ENCODE measurements at places on chromosomes 3 and 15. TPM values are rescaled to one million over a fixed set of nuclear protein-coding genes. Genes with fewer than 3 reads are reported as not detected.

DNA sequence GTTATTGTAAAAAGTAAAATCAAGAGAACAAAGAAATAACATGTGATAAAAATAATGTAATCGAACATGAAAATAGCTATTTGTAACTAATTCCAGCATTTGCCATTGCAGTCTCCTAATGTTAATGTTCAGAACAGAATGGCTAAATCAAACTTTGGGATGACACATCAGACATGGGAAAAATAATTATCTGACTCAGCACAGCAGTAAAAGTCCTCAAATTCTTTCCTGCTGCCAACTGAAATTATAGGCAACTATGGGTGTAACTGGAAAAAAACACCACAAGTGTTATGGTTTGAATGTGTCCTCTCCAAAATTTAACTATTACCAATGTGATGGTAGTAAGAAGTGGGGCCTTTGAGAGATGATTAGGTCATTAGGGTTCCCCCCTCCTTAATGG, 446.7 kb downstream of the C3orf38 start:
- DNase-seq, result no peak

The CDHR4 gene
- not detected for total RNA-seq

The CHRNA7 gene
- total RNA-seq, result not detected

The IL17RB gene
- under 0.01 TPM for total RNA-seq

DNA sequence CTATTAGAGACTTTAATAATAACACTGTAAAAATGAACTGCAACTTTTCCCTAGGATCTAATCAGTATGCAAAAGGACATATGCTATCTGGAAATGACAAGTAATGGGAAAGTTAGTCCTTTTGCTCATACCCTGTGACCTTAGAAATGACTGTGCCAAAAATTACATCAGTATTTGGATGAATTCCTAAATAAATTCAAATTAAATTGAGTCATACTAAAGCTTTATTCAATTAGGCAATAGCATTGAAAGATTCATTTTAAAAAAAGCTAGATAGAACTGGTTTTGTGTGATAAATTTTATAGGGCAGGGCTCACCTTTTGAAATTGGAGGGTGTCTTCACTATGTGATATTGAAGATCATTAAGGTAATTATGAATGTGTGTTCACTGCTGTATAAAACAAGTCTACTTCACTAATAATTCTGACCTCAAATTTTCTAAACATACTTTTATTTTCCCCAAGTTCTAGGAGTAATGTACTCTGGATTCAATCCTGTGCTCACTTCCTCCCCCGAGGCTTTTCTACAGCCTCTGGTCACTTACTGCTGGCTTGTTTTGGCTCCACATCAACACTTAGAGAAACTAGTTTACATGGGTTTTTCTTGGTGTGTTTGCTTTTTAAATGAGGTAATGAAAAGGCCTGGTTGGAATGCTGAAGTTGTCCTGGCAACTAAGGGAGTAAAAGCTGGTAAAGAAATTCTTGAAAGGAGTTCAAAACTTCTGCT, 44.4 kb upstream of the SPTSSB start:
- peak; percentile 85 for DNase-seq

DNA sequence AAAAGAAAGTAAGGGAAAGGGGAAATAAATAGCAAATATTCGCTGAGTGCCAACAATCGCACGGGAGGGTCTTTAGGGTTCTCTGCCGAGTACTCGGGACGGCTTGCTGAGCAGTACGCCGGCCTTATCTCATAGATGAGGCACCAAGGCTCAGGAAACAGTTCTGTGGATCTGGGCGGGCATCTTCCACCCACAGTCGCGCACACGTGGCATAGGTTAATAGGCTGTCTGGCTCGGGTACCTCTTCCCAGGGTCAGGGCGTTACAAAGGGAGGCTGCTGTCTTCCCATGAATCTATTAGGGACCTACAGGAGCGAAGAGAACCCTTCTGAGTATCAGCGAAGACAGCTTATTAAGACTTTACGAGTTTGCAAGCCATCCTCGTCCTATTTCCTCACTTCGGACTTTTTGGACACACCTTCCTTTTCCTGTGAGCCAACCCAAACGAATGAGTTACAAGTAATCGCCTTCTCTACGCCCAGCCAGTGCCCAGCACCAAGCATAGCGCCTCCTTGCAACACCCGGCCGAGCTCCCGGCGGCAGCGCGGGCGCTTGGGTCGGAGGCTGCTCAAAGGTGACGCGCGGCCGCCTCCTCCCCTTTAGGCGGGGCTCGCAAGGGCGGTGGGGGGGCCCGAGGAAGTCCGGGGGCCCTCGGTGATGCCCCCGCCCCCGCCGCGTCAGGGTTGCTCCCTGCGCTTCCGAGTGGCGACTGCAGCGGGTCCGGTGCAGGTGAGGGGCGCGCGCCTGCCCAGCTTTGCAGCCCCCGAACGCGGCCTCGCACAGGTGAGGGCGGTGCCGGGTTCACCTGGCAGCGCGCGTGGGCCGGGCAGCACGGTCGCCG, at the start of gene MCTP2:
Gene MCTP2, plus strand, starts transcription at position 679 of the 840 bp plus-strand sequence. CDS start 66,705 bp downstream, outside the sequence.
- DNase-seq, result peak; percentile 70

GRCh38 chr15:47728426-47728825, 11.1 kb downstream of the SEMA6D start:
- no peak for DNase-seq

DNA sequence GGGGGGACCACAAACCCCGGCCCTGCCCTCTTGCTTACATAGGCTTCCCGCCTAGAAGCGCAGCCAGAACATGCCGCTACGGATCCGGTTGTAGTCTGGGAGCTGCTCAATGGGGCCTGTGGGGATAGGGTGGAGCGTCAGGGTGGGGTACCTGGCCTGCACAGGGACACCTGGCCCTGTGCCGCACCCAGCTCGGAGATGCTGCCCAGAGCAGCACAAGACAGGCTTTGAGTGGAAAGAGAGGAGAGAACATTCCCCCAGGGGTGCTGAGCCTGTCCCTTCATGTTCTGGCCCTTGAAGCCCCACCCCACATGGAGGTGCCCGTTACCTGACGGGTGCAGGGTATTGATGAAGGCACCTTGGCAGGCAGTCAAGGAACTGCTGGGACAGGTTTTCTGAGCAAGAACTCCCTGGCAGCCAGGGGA, 4.0 kb upstream of the COL7A1 start:
- no peak for DNase-seq

DNA sequence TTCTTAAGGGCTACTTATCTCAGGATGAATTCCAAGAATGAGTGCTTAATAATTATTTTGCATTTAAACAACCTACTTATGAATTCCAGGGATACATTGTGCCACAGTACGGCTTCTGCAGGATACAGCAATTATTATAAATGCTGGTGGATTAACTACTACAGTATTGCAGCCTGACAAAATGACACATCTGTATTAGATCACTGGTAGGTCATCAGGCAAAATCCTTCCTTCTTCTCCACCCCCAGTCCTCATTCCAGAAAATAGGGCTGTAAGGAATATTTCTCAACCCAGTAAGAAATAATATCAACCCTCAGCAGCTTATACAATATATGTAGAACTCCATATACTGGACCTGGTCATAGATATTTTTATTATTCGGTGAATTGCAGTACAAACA, 79.3 kb upstream of the RORA start:
- DNase-seq, result no peak

The FANCD2OS gene
- total RNA-seq, result not detected

DNA sequence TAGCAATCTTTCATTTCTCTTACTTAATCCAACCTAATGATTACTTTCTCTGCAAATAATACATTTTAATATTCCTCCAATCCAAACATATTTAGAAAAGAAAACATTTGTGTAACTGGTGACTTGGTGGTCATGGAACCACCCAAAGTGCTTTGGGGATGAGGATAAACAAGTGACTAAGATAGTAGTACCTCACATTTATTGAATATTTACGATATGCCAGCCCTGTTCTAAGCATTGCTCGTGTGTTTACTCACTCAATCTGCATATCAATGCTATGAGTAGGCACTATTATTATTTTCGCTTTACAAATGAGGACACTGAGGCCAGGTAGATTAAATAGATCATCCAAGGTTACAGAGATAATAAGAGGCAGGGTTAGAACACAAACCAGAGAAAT, 189.5 kb downstream of the SHOX2 start:
- no peak for DNase-seq

- no peak for DNase-seq
Measured at GRCh38 chr3:34386309-34386708, 587.9 kb downstream of the PDCD6IP start.

DNA sequence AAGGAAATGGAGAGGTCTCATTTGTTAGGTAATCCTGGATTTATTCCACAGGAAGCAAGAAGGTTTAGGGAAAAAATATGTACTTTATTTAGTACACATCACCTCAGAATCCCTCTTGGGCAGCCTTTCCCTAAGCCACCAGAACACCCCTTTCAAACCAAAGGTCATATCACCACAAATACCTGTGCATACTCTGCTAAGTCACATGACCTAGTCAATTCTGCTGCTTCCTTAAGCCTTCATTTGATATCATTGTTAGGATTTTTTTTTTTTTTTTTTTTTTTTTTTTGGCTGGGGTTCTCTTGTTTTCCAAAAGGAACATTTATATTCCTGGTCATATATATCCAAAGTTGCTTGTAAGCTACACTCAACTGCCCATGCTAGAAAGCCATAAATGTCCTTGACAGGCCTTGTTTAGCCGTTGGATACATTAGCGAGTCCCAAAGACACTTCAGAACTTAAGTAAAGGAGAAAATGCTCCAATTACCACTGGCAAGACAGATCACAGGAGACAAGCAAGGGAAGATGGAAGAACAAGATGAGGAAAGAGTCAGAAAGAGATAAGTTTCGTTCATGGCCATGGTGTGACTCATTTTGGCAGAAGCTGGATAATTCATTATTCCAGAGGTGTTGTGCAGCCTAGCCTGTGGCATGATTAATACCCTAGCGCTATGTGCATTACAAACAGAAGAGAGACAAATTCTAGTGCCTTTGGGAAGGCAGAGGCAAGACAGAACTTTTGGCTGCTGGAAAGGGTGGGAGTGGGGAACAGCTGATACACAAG, 155.6 kb upstream of the SLC2A2 start:
- peak; percentile 57 for DNase-seq

- no peak for DNase-seq
Measured at GRCh38 chr15:42042602-42043400, 22.0 kb upstream of the PLA2G4E start.

DNA sequence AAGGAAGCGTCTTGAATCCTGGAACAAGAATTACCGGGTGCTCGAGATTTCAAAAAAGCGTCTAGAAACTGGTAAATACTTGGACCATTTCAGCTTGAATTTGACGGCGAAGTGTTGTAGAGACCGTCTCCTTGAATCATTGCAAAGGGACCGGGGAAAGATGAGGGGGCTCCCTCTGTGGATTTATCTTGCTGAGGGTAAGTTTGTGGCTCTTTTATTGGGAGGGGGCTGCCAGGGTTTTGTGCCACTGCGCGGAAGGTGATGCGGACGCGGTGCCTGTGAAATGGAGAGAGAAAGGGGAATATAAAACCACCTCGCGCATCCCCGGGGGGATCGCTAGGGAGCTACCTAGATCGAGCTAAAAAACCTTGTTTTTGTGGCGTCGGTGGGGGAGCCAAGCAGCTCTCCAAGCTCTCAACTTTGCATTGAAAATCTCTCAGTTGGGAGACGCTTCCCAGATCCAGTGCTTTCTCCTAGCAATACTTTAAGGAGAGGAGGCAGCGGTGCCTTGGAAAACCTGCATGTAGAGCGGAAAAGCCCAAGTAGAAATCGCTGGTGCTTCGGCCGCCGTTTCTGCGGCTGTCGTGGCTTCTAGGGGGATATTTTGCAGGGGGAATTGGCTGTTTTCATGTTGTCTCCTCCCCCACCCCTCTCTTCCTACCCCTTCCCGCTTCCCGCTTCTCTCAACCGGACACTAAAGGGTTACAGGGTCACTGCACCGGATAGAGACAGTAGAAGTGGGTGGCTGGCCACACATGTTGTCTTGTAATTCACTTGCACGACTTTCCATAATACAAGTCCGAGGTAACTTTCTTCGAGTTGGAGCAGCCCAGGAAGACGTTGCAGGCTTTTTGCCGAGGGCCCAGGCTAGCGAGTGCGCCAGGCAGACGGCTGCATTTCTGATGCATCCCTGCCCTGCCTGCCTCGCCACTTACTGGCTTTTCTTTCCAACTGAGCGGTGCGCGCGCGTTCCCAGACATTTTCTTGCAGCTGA, 187.6 kb downstream of the NLGN1 start:
- DNase-seq, result peak; percentile 57

The CPN2 gene
- not detected for total RNA-seq

GRCh38 chr3:152524198-152525140, 255.7 kb downstream of the MBNL1 start:
- DNase-seq, result peak; percentile 62

The GOLGA6A gene
- not detected for total RNA-seq

- DNase-seq, result peak; percentile 63
Measured at GRCh38 chr15:35444557-35445204, 101.3 kb downstream of the DPH6 start.

GRCh38 chr3:23161308-23161707, 41.8 kb upstream of the UBE2E2 start:
- DNase-seq, result no peak

DNA sequence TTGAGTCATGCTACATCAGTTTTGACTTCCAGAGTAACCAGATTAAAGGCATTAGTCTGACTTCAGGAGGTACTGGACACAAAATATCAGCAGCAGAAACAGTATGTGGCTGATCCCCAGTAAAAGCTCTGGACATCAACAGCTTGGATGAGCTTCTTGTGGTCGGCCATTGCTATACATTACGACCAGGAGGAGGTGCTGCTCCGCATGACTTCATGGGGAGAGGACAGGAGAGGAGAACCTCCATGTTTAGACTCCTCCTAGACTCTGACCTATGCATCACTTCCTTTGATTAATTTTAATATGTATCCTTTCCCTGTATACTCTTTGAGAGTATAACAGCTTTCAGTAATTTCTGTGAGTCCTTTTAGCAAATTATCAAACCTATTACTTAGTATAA, 285.6 kb upstream of the ARHGEF26 start:
- DNase-seq, result no peak

DNA sequence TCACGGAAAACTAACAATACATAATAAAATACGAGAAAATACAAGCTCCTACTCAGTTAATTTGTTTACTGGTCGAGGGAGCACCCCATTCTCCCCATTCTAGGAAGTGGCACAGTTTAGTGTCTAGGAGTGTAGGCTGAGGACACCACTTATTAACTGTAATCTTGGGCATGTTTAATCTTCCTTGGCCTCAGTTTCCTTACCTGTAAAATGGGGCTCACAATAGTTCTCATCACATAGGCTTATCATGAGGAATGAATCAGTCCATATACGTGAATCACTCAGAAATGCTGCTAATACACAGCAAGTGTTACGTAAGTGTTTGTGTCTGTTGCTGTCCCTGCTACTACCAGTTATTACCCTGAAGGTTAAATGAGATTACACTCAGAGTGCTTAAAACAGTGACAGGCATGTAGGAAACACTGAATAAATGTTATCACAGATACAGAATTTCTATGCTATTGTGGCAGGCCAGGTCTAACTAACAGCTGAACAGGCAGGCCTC, 210.2 kb downstream of the OSBPL10 start:
- DNase-seq, result peak; percentile 41

The RPS17 gene
- total RNA-seq, result 2,617 TPM

- no peak for DNase-seq
Measured at GRCh38 chr3:183490653-183491052, 62.2 kb upstream of the MCF2L2 start.

The FETUB gene
- total RNA-seq, result not detected

The DAPK2 gene
- total RNA-seq, result 0.36 TPM

DNA sequence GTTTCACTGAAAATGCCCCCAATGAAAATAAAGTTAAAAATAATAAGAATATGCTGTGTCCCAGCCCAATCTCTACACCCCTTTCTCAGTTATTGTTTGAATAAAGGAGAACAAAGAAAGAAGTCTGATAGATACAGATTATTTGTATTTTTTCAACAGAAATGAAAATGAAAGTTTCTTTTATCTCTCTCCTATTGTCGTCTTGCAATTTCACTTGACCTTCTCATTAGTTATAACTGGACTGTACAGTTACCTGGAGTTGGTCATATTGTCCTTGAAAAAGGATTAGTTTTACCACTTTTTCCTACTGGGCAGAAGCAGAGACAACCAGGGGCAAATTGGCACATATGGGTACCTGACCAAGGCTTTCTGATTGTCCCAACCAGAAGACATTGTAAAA, 440.0 kb downstream of the PDCD6IP start:
- no peak for DNase-seq

All from IMR-90 (cell line).